ENCODE measurements at places on chromosomes 12 and 14.

- no peak for DNase-seq
These were observed 13.4 kb upstream of the ITPR2 start for GRCh38 chr12:26846416-26846815.

DNA sequence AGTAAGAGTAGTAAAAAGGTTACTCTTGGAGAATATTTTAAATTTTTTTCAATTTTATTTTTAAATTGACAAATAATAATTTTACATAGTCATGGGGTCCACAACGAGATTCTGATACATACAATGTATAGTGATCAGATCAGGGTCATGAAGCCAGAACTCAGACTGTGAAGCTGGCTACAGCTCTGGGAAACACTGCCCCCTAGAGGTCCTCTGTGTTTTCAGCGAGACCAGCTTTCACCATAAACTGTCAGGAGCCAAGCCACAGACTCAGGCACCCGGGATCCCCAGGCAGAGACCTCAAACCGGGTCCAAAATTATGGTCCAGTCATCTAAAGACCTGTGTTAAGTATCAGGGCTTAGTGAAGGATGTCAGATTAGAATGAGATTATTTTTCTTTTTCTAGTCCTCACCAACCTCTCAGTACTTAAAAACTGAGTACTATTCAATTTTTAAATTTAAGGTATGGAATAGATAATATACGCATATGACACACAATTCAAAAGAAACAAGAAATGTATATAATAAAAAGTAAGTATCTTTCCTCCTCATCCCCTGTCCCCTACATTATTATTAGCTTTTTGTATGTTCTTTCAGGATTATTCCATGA lies 397.1 kb downstream of the MDGA2 start:
- DNase-seq = peak; percentile 43

- DNase-seq = no peak
These were observed 785.2 kb downstream of the GALC start for GRCh38 chr14:87207756-87208155.

DNA sequence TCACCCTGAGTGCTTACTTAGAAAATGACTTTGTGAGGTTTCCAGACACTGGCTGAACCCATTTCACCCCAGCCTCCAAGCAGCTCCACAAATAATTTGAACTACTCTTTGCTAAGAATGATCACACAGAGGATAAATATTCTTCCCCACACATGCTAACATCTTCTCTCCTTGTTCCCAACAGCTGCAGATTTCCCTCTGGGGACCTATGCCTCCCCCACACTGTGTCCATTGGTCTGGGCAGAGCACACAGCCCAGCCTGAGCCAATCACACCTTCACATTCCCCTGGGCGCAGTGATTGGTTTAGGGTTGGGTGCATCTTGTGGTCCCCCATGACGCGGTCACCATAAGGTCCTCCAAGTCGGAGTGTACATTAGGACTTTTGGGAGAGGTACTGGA lies 6.9 kb downstream of the SDR9C7 start:
- DNase-seq = no peak

GRCh38 chr12:45468751-45469615 lies 253.1 kb downstream of the ANO6 start:
- DNase-seq = no peak

GRCh38 chr12:27355486-27355885 lies 22.9 kb downstream of the BMAL2 start:
- DNase-seq = no peak

- DNase-seq = no peak
These were observed 12.6 kb downstream of the RCOR1 start for GRCh38 chr14:102605029-102605428.

- DNase-seq = no peak
These were observed 1.7 kb downstream of the HOXC12 start for GRCh38 chr12:53956251-53956887.

DNA sequence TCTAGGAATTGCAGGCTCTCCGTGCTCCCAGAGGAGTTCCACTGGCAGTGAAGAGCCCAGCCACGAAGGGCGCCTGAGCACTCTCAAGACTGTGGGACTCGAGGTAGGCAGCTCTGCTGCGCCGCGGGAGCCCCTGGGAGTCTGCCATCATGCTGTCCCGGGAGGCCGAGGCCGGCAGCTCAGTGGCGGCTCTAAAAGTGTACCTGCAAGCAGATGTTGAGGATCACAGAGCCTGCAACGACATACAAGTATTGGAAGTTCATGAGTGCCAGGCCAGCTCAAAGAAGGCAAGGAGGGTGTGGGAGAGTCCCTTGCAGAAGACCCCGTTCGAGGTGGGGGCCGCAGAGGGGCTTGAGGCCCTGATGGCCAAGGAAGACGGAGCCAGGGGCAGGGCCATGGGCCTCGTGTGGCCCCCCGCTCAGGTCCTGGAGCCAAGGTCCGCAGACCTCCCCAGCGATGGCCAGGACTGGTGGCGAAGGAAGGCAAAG lies 62.7 kb downstream of the MUCL1 start:
- DNase-seq = no peak

DNA sequence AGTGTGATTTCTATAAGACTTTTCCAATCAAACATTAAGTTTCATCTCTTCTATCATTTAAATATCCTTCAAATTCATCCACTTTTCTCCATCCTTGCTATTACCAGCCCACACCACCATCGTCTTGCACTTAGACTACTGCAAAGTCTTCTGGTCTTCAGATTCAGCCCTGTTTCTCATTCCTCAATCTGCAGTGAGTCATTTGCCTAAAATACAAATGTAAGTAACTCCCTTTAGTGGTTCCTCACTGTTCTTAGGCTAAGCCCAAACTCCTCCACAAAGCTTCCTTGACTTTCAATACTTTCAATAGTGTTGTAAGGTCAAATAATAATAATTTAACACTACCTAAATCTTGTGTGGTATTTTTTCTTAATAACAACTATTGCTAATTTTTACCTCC lies 83.3 kb downstream of the PLEKHG7 start:
- no peak for DNase-seq

DNA sequence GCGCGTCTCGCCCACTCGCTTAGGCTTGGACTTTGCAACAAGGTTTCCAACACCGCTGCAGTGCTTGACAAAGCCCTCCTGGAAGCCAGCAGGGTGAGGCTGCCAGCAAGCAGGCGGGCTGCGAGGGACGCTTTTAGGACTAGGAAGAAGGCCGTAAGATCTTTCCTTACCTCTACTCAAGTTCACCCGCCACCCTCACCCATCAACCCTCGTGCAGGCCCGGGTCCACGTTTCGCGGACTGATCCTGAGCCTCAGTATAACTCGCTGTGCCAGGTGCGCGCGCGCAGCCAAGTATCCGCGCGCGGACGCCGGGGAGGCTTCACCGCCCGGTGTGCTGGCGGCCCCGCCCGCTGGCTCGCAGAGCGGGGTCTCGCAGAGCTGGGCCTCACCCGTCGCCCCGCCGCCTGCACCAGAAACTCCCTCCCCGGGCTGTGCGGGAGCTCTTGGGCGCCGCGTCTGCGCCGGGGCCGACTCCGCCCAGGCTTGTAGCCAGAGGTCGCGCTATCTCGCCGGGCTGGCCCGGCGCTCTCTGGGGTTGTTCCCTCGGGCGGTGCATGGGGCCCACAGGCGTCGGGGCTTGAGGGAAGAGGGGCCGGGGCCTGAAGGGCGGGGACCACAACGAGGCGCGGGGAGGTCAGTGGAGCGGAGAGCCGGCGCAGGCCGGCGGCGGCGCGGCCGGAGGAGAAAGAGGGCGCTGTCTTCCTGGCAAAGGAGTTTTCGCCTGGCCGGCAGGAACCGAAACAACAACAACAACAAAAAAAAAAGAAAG lies 7.6 kb upstream of the SIX1 start:
- DNase-seq = no peak

DNA sequence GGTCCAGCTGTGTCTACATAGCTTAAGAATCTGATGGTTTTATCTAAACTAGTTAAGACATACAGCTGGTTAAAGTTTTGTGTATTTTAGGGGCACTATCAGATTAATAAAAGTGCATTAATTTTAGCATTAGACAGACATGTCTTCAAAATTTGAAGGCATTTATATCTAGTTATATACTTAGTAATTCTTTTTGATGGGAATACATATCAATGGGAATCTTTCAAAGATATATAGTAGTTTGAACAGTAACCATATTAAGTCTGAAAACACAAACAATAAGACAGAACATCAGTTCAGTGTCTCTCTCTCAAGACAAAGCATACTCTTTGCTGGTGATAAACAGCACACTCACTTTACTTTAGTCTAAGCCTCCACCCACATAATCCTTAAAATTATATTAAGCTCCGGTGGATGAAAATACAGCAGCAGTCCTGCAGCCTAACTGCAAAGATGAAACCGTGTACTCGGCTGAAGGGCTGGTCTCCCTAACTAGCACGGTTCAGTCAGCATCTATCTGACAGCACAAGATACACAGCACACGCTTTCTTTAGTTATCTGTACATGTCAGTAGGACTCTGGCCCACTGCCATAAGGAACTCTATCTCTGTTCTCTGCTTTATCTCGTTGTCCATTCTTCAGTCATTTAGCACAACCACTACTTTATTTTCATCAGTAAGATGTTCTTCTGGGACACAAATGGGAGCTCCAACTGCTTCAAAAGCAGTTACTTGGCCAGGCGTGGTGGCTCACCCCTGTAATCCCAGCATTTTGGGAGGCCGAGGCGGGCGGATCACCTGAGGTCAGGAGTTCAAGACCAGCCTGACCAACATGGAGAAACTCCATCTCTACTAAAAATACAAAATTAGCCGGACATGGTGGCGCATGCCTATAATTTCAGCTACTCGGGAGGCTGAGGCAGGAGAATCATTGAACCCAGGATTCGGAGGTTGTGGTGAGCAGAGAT lies 80.5 kb downstream of the MED13L start:
- no peak for DNase-seq

DNA sequence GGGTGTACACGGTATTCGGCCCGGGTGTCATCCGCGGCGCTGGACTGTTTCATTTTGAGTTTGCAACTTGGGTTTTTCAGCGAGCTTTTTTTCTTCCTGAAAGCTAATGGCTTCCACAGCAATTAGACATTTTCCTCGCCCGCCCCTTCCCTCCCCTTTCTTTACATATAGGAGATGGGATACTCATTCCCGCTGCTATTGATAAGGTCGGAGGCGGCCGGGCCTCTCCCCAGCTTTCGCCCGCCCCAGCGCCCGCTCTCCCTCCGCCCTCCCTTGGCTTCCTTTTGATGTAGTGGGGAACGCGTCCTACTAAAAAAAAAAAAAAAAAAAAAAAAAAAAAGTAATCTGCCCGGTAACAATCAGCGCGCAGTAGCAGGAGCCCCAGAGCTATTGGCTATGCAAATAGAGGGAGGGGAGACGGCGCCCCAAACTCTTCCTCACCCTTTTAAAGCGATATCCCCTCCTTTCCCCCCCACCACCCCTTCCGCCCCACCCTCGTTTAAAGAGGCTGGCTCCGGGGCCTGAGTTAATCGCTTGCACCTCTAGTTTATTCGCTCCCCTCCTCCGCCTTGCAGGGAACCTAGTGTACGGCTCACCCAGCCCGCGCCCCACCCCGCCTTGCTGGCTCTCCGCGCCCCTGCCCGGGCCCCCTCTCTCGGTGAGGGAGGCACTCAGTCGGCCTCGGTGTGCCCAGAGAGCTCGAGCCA lies 1.7 kb upstream of the CCND2 start:
- peak; percentile 52 for DNase-seq

DNA sequence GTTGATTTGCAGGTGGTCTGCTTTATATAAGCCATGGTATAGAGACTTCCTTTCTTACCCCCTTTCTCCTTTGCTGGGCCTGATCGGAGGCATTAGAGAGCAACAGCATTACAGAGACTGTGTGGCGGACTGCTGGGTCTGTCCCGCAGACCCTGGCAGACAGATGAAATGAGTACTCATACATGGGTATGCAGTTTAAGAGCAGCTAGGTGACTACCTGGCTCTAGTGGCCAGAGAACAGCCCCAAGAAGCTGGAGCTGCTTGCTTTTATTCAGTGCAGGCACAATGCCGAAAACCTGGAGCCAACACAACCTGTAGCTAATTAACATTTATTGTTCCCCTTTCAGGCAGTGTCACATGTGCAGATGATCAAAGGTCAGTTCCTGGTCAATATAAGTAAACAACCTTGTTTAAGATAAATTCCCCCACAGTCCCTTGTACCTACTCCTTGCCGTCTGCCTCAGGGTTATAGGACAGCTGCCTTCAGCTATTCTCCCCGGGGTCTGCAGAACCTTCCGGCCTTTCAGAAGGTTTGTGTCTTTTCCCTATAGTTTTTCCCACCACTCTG lies 160.0 kb downstream of the TRHDE start:
- DNase-seq = no peak

DNA sequence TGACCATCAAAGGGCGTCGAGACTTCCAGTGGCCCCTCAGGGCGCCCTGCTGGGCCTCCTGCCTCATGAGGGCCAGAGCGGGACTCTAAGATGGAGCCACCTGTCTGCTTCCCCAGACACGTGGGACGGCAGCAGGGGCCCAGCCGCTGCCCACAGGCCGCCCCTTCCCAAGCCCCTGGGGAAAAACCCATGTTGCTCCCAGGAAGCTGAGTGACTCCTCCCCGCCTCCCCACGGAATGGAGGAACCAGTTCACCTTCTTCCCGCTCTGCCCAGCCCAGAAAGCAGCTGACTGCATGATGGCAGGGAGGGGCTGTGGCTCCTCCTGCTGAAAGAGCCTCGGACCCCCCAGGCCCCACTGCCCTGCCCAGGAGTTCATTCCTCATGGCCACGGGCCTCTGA lies 14.9 kb downstream of the RAB35 start:
- no peak for DNase-seq

DNA sequence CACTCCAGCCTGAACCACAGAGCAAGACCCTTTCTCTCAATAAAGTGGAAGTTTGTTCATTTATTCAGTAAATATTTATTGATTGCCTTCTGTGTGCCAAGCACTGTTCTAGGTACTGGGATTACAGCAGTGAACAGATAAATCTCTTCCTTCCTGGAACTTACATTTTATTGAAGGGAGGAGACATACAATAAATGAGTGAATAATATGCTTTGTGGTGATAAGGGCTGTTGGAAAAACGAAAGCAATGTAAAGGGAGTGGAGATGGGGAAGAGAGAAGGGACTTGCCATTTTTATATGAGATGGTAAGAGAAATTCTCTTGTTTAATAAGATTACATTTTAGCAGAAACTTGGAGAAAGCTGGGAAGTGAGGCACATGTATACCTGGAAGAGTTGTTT lies 1.6 kb downstream of the GSKIP start:
- no peak for DNase-seq
